ENCODE measurements at places on chromosomes 1 and 21. TPM values are rescaled to one million over a fixed set of nuclear protein-coding genes. Genes with fewer than 3 reads are reported as not detected.

DNA sequence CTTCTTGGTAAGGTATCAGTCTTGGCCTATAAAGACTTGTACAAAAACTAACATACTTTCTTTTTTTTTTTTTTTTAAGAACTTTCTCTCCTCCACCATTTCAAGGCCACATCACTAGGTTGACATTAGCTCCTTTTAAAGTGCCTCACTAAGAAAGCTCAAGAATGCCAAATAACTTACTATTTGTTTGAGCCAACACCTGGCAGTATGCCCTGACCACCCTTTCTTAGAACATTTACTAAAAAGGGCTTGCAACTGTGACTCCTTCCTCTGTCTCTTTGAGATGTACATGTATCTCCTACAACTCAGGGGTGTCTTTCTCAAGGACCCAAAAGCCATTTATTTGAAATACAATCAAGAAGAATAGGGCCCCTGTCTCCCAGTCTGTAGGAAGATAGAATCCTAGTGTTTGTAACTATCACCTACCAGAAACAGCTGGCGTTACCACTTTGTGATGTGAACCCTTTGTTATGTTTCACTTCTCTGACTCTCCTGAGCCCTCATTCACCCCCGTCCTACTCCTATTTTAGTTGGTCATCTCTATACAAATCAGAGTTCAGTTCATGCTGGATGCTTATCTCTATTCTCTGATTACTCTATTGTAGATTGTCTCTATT is 12.2 kb upstream of the SAMD13 start:
- no peak for DNase-seq

DNA sequence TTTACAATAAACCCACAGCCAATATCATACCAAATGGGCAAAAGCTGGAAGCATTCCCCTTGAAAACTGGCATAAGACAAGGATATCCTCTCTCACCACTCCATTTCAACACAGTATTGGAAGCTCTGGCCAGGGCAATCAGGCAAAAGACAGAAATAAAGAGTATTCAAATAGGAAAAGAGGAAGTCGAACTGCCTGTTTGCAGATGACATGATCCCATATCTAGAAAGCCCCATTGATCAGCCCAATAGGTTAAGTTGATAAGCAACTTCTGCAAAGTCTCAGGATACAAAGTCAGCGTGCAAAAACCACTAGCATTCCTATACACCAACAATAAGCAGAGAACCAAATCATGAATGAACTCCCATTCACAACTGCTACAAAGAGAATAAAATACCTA is 235.5 kb downstream of the DPYD start:
- DNase-seq = no peak

GRCh38 chr1:79539001-79539400 is 532.5 kb upstream of the ADGRL4 start:
- no peak for DNase-seq

Gene PLXNA2
- total RNA-seq = 17.1 TPM

Gene RHOC
- total RNA-seq = 169 TPM

Gene KCNE2
- total RNA-seq = 0.37 TPM

Gene HSPA6
- total RNA-seq = 2.5 TPM

Gene AGT
- 114 TPM for total RNA-seq

Data from right cardiac atrium (tissue), 5 donors.